DMS53 (cell line): ENCODE measurements at places on chromosomes 4 and X.

GRCh38 chr4:71872767-71873415, 89.0 kb upstream of the GC start:
- no peak for DNase-seq

GRCh38 chr4:2416564-2417225, 1.8 kb downstream of the ZFYVE28 start:
- DNase-seq, result peak; percentile 61

DNA sequence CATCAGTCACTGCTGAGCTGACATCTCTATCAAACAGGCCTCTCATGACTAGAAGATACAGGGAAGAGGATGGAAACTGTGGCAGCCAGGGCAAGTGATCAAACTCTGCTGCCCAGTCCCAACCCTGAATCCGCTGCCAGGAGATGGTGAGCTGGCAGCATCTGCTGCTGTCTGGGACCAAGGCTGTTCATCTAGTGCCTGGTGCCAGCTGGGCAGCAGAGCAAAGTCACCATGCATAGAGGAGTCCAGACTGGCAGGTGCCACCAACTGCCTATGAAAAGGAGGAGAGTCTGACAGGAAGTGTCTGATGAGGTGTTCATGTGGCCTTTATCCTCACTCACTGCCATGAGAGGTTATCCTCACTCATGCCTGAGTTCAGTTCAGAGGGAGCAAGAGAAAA, 518.9 kb downstream of the MID1IP1 start:
- DNase-seq, result peak; percentile 81

- DNase-seq, result peak; percentile 93
Measured at GRCh38 chrX:39688576-39689375, 409.0 kb downstream of the BCOR start.

- no peak for DNase-seq
Measured at GRCh38 chr4:36794716-36795115, 449.8 kb upstream of the NWD2 start.

DNA sequence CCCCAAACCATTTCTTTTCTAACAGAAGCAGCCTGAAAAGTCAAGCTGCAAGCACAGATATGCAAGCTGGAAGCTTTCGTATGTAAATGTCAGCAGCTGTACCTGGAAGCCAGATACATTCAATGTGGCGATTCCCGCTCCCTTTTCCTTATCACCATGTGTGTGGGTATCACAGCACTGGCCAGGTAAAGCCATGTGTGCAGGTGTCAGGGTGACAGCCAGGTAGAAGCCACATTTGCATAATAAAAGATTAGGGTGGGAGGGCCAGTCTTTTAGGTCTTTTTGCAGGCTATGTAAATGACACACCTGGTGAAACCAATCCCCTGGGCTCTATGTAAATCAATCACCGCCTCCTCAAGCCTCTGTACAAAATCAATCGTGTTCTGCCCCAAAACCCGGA, 50.1 kb downstream of the RXFP1 start:
- no peak for DNase-seq

GRCh38 chrX:36314303-36314702, 394.8 kb downstream of the CFAP47 start:
- DNase-seq, result no peak

DNA sequence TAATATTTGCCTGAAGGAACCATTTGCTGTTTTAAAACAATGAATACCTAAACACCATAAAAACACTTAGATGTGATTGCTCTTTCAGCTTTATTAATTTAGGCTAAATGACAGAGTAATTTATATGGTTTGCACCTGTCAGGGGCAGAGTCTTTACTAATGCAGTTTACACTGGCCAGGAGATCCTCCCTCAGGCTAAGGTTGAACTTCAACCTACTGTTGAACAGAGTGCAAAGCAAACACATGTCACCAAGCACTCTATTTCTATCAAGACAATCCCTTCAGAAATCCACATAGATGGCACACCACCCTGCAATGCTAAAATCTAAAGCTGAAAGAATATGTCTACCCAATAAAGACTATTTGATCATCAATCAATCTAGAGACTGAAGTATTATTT, 147.3 kb downstream of the KLHL13 start:
- peak; percentile 53 for DNase-seq

DNA sequence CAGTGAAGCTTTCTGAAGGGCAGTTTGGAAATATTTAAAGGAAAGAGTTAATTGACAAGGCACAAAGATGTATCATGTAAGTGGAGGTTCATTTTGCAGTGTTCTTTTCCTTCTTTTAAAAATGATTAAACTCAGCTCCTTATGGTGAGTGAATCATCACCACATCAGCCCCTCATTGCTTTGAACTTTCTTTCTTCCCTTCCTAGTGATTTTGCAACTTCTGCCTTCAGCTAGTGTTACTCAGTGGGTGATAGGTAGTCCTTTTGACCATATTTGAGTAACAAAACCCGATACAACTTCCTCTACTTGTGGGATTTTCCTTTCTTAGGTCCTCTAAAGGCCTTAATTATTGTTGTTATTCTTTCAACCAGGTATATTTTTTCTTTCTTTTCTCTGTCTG, 8.2 kb downstream of the ZCCHC4 start:
- no peak for DNase-seq

GRCh38 chrX:55057675-55058249, 17.1 kb upstream of the PAGE2B start:
- peak; percentile 61 for DNase-seq

GRCh38 chr4:95381843-95382580, 166.8 kb downstream of the UNC5C start:
- no peak for DNase-seq

DNA sequence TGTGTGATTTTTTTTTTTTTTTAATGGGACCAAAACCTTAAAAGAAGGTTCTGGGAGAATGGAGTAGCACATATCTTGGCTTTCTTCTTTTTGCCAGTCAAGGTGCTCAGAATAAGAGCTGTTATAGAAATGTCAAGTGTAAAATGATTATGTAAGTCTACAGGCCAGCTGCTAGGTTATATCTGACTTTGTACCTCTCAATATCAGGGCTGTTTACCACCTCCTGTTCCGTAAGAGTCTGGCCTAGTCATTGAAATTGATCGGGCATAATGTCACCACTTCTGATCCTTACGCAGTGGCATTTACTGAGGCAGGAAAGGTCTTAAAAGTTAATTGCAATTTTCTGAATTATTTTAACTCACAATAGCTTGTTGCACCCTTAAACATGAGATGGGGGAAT, 41.1 kb downstream of the LIMCH1 start:
- no peak for DNase-seq

GRCh38 chr4:123343400-123344041, 53.1 kb upstream of the SPRY1 start:
- DNase-seq, result no peak

DNA sequence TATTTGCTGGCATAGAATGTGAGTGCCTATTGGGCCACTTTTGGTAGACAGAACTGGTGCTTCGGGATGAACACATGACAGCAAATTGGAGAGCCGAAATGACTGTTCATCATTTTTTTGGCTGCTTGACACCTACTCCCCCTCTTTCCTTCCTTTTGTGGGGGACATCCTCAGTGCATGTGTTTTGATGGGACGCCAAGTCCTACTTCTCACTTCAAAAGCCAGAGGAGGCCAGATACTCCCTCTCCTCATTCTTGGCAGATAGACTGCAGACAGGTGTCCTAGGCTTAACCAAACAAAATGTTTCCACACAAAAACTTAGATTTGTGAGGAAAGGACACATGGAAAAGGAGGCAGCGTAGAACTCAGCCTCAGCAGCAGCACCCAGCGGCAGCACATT, 62.4 kb downstream of the DCHS2 start:
- DNase-seq, result no peak

- DNase-seq, result no peak
Measured at GRCh38 chrX:9396930-9397329, 67.9 kb upstream of the TBL1X start.

DNA sequence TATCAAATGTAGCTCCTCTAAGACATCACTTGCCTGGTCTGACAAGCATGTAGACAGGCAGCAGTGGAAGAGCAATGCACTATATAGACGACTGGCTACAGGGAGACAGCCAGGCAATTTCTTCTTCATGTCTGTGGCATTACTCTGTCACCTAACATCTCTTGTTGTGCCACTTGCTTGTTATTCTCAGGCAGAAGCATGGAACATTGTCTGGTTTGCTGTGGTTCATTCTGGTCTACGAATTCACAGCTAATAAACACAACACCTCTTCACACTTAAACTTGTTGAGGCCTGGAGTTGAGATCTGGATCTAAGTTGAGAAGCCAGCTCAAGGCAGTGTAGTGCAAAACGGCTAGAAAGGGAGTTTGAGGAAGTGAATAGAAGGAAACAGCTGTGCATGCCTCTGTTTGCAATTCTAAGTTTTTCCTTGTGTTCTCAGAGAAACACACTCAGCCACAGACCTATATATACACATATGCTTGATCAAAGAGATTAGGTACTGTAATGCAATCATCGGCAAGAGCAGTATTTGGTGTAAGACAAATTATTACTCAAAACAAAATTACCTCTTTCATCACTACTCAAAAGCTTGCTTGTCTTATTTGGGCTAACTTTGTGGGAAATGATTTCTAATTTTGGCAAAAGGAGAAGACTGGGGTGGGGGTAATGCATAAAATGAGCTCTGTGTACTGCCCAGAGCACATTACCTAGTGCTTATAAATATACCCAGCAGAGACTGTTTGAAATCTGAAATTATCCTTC, 243.8 kb downstream of the PPP3CA start:
- DNase-seq, result peak; percentile 59

DNA sequence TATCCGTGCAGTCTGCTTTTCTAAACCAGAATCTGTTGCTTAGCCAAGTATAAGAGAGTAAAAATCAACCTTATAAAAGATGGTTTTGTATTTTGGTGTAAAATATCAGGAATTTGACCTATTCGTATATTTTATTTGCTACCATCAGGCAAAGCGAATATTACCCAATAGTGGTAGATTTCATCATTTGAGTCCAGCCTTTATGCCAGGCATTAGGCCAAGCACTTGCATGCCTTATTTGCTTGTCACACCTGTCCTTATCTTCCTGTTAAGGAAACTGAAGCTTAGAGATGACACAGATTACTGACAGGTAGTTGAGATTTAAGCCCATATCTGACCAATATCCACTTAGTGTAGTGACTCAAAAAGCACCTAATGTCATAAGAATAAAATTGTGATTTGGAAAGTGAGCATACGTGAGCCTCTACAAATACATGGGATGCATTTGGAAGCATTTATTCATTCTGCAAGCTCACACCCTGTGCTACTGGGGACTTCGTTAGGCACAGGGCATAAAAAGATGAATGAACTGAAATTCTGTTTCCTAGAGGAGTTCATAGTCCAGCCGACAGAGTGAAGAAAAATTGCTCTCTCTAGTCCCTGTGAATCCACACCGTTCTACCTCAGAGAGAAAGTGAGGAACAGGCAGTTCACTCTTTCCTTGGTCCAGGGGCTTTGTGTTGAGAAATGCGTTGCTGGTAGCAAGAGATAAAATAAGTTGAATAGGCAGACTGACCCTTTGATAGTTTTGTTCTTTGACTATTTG, 2.3 kb upstream of the RNF212 start:
- DNase-seq, result peak; percentile 38

- peak; percentile 8 for DNase-seq
Measured at GRCh38 chr4:36348403-36348938, 67.1 kb downstream of the DTHD1 start.

GRCh38 chrX:14590693-14591424, 61.5 kb downstream of the GLRA2 start:
- no peak for DNase-seq

- DNase-seq, result peak; percentile 75
Measured at GRCh38 chr4:185128272-185129119, 14.6 kb upstream of the SLC25A4 start.
